ENCODE measurements at places on chromosomes 4 and X. TPM values are rescaled to one million over a fixed set of nuclear protein-coding genes. Genes with fewer than 3 reads are reported as not detected.

Gene ODAPH
- 0.19 TPM for polyA plus RNA-seq

Gene CT45A2
- not detected for polyA plus RNA-seq

Gene FRYL
- polyA plus RNA-seq: 8.2 TPM

Gene SRPX2
- 14.5 TPM for polyA plus RNA-seq

Gene NRK
- polyA plus RNA-seq: 0.02 TPM

Gene PABPC1L2A
- not detected for polyA plus RNA-seq

Gene SATL1
- not detected for polyA plus RNA-seq

Gene POF1B
- not detected for polyA plus RNA-seq

Gene CSAG2
- not detected for polyA plus RNA-seq

Gene DNAAF6
- not detected for polyA plus RNA-seq

Gene GPAT3
- polyA plus RNA-seq: not detected

Gene ANOS1
- under 0.01 TPM for polyA plus RNA-seq

GRCh38 chr4:84964995-84965552 lies 1.4 kb downstream of the WDFY3 start:
- no peak for DNase-seq

DNA sequence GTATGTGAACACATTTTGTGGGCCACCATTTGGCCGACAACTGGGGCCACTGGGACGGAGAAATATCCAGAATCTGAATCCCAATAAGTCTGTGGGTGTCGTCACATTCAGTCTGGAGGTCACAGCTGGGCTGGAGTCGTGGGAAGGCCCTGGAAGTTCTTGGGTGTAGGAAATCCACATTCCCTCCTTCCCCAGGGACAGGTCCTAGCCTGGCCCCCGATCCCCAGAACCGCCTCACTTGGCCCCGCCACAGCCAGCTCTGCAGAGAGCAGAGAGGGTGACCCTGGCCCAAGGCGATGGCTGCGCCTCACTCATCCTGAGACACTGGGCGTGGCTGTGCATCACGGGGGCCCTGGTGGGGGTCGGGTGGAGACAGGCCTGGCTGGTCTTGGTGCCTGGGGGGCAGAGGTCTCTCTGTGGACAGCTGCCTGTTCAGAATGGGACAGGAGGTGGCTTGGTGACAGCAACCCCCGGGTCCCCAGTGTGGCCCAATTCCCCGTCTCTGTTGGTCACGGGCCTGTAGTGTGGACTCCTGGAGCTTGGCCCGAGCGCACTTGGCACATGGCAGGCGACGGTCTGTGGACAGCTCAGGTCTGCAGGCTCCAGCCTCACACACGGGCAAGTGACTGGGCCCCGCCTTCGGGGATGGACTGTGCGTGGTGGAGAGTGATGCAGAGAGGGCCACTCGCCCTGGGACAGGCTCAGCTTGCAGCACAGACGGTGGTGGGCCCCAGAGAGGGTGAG lies 16.4 kb downstream of the DOK7 start:
- no peak for DNase-seq

DNA sequence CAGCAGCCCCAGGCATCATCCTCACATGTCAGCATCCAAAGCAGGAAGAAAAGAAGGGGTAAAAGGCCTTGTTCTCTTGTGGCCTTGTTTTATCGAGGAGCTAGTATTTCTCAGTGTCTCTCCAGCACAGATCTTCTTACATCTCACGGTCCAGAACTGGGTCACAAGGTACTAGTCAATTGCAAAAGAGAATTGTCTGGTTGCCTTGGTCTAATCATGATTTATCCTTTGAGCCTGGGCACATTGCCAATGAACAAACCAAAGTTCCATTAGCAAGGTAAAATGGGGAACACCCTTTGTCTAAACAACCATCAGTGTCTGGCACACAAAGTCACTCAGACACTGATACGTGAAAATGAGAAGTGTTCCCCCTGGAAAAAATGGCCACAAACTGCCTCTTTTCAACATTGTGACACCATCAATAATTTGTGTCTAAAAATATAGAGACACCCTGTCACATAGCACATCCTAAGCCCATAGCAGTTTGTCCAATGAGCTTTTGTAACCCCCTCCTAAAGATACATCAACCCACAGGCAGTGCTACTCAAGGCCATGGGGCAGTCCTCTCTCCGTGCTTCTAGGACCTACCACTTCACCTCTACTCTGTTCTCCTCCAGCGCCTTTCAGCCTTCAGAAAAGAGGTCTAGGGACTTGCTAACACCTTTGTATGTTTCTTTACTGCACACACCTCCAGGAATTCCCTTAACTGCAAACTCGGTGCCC lies 534.4 kb downstream of the MID1IP1 start:
- DNase-seq: no peak

GRCh38 chr4:118076958-118077766 lies 42.9 kb downstream of the NDST3 start:
- peak; percentile 24 for DNase-seq

DNA sequence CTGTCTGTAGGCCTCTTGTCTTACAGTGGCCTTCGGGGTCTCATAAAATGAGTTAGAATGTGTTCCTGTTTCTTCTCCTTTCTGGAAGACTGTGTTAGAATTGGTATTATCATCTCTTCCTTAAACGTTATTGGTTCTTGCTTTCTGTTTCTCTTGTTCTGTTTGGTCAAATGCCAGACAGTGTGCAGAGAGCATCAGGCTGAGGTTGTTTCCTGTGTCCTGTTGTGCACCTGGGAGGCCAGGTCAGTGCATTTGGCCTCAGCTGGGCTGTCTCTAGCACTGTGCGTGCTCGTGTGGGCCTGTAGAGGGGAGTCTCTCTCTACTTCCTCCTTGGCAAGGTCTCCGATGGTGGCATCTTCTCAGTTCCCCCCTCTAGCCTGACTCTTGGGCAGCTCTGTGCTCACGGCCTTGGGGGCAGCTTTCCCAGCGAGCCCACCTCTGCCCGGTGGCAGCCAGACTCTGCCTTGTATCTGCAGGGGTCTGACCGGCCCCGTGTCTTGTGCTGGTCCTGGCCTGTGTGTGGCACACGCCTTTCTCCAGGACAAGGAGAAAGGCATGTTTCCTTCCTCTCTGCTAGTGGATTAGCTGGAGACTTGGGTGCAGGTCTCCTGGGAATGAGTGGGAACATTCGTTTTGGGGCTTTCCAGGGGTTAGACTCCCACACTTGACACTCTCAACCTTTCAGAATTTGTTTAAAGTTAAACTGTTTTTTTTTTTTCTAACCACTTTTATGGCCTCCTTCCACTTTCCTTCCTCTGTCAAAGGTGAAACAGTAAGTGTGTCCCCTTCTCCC lies 62.3 kb downstream of the FAM193A start:
- DNase-seq: peak; percentile 54

GRCh38 chr4:26879805-26880204 lies 19.2 kb downstream of the STIM2 start:
- no peak for DNase-seq

- no peak for DNase-seq
Measured at GRCh38 chrX:141733371-141733770, 34.8 kb upstream of the SPANXD start.

DNA sequence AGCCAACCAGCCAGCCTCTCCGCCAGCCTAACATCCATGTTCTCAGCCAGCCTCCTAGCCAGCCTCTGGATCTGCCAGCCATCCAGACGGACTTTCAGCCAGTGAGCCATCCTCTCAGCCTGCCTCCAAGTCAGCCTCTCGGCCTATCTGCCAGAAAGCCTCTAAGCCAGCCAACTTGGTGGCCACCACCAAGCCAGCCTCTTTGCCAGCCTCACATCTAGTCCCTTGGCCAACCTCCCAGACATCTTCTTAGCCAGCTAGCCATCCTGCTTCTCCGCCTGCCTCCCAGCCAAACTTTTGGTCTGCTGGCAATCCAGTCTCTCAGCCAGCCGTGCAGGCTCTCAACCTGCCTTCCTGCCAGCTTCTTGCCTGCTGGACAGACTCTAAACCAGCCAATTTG lies 16.4 kb upstream of the ARAP2 start:
- no peak for DNase-seq

GRCh38 chr4:94036964-94037363 lies 170.7 kb upstream of the SMARCAD1 start:
- no peak for DNase-seq

DNA sequence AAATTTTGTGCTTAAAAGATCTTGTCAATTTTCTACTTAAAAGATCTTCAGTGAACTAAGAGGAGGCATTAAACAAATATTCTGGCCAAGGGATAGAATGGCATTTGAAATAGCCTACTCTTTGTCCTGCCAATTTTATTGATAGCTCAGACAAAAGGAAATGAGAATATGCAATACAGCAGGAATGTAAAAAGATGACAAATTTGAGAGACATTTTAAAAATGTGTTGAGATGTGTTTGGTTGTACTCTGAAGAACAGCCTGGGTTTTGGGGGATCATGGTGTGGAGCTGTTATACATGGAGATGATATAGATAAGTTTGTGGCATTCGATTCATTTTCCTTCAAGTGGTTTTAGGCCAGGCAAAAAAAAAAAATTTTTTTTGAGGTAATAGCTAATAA lies 11.6 kb upstream of the MAD2L1 start:
- DNase-seq: no peak

- no peak for DNase-seq
Measured at GRCh38 chr4:112889199-112889598, 160.3 kb upstream of the ANK2 start.

- DNase-seq: no peak
Measured at GRCh38 chr4:73976716-73977115, 5.1 kb downstream of the PF4 start.

GRCh38 chr4:137463377-137464003 lies 68.8 kb downstream of the PCDH18 start:
- DNase-seq: no peak

- no peak for DNase-seq
Measured at GRCh38 chrX:55187281-55187680, 32.9 kb upstream of the PAGE5 start.

DNA sequence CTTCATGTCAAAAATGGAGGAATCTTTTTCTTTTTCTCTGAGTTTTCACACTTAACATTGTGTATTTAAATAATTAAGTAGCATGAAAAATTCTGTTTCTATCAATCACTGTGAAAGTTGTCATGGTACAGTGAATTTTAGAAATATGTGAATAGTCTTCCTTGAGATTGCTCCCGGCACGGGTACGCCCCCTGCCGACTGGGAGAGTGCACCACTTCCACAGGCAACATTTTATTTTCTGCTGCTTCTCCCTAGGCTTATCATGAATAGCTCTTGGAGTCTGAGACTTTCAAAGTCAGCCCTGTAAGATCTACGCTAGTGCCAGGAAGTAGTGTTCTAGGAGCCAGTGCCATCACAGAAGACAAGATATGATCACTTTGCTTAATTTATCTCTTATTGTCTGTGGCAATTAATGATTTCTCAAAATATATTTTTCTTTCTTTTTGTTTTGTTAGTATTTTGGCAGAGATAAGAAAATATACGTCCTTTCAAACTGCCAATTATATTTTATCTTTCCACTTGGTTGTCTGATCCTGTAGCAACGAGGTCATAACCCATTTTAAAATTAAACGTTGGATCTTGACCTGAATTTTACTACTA lies 763.8 kb upstream of the AADAT start:
- DNase-seq: peak; percentile 33
